ENCODE measurements at places on chromosomes 3 and 15.

DNA sequence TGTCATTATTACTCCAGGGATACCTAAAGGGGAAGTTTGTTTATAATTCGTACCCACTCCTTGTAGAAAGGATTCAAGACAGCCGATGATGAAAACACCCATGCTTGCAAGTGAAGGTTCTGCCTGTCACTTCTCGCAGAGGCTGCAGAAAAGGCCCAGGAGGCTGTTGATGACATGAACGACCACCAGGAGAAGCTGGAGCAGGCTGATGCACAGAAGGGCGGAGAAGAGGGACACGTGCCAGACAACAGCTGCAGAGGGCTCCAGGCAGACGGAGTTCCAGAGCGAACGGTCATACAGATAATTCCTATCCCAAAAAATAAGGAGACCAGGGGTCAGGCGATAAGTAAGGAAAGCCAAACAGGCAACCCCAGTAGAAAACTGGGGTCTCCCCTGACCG, 5.7 kb upstream of the DYNLT2B start:
- DNase-seq, result no peak

GRCh38 chr15:74799255-74799855, 13.3 kb upstream of the LMAN1L start:
- no peak for DNase-seq

GRCh38 chr3:58670506-58671135, 4.0 kb upstream of the FAM3D start:
- DNase-seq, result no peak

DNA sequence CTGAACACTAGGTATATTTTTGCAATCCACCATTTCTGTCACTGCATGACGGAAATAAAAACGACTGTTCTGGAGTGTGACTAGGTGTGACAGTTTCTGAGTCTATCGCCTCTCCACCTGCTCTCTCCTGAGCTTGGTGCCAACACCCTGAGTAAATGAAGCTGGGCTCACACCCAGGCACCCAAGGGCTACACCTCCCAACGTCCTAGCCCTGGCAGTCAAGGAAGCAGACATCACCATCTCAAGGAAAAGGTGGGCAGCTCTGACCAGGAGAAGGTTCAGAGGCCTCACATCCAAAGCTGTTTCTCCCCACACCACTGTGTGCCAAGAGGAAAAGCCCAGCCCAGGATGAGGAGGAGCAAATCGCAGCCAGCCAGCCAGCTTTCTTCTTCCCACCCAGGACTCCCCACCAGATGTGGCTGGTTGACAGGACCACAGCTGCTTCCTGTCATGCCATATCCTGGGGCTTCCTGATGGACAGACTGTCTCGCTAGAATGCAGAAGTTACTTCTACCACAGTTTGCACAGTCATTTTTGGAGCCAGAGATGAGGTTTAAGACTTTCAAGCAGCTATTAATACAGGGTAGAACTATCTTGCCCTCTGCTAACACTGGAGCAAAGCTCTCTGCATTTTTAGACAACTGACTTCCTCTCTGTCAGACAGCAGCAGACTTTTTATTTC, 3.3 kb downstream of the SCAMP2 start:
- no peak for DNase-seq

DNA sequence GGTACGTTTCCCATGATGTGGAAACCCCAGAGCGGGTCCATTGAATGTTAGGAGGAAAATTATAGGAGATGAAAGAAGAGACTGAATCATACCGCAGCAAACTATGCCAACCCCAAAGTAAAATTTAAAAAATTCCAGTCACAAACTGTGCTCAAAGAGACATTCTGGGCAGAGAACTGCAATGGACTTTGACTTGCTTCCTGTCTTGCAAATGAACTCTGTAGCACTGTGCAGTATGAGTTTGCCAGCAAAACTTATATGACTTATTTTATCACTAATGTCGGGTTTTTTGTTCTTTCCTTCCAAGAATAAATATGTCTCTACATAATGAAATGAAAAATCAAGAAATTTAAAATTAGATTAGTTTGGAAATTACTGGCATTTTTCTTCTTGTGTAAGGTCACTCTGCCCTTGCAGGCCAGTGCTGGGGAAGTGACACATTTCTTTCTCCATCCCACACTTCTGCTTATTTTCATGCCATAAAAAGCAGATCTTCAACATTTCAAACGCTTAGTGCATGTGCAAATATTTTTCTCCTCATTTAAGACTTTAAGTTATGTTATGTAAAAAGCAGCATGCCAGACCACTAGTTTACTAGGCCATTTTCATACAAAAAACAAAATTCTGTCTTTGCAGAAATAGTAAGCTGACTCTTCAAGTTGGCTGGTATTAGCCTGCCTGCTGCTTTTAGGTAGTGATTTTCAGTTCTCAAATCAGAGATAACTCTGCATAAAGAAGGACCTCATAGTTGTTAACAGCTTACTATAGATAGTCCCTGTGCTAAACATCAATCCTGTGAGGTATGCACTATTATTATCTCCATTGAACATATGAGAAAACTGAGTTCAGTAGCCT, 32.2 kb upstream of the SSR3 start:
- DNase-seq, result no peak

DNA sequence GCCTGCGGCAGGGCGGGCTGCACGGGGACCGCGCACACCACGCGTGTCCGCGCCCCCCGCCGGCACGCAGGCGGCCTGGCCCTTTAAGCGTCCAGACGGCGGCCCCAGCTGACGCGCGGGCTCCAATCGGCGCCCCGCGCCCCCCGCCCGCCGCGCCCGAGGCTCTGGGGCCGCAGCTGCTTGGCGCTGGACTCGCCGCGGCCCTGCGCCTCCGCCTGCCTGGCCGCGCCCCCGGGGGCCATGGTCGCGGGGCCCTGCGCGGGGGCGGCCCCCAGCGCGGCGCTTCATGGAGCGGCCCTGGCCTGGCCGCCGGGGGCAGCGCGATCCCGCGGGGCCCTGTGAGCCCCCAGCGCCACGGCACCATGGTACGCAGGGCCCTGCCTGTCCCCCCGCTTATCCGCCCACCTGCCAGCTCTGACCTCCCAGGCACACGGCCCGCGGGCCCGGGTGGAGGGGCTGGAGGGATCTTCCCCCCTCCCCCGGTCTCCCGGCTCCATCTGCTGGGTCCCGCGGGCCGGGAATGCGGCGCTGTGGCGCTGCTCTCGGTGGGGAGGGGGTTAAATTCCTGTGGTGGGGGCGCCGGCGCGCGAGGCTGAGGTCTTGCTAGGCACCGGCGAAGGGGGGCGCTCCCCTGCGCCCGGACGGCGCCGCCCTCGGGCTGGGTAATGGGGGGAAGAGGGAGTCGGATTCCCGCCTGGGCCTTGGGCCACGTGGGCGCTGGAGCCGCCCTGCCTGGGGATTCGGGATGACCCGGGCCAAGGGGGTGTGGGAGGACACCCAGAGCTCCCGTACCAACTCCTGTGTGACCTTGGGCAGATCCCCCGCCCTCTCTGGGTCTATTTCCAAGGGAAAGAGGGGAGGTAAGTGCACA, 1.1 kb downstream of the ZBTB47 start:
- no peak for DNase-seq
